ENCODE measurements at places on chromosomes 13 and 19.

GRCh38 chr13:64855506-64855905, 2374.6 kb downstream of the PCDH9 start:
- no peak for DNase-seq

GRCh38 chr19:38385804-38386257, 2.0 kb downstream of the GGN start:
- no peak for DNase-seq

GRCh38 chr19:54817670-54818536, 1.6 kb downstream of the KIR3DL1 start:
- no peak for DNase-seq

GRCh38 chr13:74681891-74682290, 547.7 kb upstream of the KLF12 start:
- no peak for DNase-seq

DNA sequence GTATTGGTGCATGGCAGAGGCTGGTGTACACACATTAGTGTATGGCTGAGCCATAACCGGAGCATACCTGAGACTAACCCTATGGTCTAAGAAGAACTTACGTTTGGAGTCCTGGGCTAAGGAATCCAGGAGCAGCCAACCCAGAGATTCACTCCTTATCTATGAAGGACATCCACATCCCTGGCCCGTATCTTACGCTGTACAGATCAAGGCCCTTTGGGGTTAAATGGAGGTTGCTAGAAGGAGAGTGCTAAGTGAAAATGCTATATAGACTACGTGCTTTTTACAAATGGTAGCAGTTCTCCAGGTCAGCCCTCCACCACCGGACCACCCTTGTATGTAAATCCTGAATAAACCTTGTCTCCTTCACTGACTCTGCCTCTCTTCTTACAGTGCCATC, 1.9 kb upstream of the SUGT1 start:
- DNase-seq, result no peak

DNA sequence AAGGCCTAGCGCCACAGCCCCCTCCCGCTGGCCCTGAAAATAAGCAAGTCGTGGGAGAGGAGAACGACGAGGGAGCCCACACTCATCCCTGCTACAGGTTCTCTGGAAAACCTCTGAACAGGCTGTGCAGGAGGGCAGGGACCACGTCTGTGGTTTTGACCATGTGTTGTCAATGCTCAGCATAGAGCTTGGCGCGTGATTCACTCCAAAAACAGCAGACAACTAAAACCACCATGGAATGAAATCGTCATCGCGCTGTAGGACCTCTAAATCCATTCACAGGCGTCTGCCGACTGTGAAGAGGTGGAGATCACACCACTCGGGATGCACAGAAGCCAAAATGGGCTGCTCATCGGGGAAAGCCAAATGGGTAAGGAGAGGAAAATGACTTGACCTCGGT, 121.3 kb downstream of the COL4A1 start:
- no peak for DNase-seq

DNA sequence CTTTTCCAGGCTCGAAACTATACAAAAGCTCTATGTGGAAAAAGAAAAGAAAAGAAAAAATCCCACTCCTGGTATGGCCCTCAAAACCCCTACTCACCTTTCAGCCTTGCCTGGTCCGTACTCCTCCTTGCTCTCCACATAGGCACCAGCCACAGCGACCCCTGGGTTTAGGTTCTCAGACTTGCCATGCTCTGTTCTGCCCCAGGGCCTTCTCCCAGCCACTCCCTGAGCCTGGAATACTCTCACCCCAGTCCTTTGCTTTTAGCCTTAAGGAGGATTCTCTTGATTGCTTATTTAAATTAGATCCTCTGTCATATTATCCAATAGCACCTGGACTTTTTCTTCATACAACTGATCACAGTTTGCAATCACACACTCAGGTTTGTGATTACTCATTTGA, 522.5 kb downstream of the DIAPH3 start:
- DNase-seq, result no peak

DNA sequence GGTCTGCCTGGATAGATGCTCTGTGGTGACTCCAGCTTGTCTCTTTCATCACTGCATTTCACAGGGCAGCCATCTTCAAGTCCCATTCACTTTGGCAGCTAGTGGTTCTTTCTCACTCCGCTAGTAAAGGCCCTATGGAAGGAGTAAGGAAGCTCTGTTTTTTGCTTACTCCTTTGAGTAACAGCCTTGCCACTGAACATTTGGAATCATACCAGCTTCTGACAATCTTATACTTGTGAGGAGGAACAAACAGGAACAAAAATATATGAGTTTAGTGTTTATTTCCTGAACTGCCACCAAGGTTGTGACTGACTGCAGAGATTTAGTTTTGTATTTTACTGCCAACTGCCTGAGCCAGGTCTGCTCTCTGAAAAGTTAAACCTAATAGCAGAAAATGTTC, 38.7 kb downstream of the KCTD4 start:
- no peak for DNase-seq

DNA sequence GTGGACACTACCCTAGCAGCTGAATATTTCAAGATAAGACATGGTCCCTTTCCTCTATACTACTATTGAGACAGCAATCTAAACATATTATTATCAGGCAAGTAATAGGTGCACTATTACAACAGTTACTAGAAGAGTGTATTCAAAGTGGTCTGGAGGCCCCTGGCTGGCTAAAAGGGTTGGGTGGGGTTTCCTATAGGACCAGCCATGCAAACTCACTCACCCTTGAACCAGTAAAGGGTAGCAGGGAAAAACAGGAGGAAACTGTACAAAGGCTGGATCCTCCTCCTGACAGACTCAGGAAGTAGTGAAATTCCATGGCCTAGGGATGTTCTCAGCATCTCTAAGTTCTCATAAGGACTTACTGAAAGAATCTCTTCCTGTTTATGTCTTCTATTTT, 7.7 kb downstream of the SMAD9 start:
- DNase-seq, result no peak

DNA sequence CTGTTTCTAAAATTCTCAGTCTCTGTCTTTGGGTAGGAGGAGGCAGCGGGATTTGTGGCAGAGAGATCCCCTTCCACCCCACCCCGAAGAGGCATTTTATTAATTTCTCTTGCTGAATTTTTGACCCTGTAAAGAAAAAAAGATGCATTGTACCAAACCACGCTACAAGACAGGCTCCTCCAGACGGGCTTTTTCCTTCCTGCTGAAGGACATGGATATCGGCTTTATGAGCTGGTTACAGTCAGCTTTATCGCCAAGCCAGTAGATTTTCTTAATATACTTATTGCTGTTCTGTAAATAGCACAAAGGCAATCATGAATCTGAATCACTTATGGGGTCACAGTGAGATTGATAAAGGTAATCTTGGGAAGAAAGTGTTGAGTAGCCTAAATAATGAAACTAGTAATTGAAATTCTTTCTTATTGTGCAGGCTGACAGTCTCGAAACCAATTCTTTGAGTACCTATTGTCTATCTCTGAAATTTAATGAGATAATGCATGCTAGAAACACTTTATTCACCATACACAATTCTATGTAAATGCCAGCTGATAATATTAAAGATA, 24.5 kb downstream of the MBNL2 start:
- DNase-seq, result no peak

GRCh38 chr19:5309438-5310204, 31.0 kb downstream of the PTPRS start:
- no peak for DNase-seq

DNA sequence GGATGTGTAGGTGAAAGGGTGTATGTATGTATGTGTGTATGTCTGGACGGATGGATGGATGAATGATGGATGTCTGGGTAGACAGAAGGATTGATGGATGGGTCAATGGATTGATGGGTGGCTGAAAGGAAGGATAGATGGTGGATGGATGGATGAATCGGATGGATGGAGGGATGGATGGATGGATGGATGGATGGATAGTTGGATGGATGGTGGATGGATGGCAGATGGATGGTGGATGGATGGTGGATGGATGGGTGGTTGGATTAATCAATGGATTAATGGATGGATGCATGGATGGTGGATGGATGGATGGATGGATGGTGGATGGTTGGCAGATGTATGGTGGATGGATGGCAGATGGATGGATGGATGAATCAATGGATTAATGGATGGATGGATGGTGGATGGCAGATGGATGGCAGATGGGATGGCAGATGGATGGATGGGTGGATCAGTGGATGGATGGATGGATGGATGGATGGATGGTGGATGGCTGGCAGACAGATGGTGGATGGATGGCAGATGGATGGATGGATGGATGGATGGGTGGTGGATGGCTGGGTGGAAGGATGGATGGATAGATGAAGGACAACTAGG, 16.5 kb upstream of the PPP5C start:
- no peak for DNase-seq

GRCh38 chr13:32048816-32049215, 17.2 kb downstream of the FRY start:
- no peak for DNase-seq

DNA sequence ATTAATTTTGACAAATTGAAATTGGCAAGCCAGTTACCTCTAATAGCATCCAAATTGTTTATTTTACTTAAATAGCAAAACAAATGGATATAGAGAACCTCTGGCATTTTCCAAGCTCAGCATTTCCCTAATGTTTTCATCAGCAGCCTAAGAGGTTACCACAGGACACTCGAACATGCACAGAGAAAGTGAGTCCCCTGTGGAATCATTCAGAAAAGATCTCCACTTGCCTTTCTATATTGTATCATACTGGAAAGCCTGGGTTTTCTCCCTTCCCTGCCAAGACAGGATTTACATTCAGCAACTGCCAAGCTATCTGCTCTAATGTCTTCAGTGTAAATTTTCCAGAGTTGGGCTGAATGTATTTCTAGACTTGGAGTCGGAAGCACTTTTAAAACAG, 188.9 kb downstream of the KCTD12 start:
- DNase-seq, result no peak

DNA sequence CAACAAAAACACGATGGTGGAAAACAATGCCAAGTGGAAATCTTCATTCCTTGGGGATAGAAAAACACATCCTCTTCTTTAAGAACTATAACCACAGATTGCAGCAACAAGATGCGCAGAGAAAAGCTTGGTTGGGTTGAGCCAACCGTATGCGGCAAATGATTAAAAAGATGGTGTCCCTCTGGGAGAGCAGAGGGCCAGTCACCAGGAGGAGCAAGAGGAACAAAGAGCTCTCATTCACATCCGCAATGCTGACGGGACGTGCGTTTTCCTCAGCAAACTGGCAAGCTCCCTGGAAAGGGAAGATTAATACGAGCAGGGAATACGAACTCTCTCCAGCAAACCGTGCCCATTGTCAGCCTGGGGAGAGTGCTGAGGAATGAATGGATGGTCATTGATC, 141.6 kb downstream of the KATNAL1 start:
- no peak for DNase-seq

DNA sequence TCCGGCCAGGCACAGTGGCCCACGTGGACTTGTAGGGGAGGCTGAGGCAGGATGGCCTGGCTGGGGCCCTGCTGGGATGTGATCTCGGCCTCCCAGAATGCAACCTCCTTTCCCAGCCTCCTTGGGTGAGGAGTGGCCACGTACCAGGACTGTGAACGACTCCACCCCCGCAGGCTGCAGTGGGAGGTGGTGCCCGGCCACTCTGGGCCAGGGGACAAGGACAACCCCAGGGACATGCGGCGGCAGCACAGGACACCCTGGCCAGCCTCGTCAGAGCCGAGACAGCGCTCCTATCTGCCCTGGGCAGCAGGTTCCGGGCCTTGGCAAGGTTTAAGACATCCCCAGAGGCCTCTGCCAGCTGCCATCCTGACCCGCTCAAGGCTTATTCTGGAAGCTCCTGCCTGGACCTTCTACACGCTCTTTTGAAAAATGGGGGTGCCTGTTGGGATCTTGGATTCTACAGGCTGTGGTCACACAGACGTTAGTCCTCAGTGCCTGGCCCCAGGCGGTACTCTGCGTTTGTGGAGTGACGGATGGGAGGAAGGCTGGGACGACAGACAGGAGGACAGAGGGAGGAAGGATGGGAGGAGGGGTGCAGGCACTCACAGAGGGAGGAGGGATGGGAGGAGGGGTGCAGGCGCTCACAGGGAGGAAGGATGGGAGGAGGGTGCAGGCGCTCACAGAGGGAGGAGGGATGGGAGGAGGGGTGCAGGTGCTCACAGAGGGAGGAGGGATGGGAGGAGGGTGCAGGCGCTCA, 19.9 kb upstream of the CACTIN start:
- DNase-seq, result no peak

DNA sequence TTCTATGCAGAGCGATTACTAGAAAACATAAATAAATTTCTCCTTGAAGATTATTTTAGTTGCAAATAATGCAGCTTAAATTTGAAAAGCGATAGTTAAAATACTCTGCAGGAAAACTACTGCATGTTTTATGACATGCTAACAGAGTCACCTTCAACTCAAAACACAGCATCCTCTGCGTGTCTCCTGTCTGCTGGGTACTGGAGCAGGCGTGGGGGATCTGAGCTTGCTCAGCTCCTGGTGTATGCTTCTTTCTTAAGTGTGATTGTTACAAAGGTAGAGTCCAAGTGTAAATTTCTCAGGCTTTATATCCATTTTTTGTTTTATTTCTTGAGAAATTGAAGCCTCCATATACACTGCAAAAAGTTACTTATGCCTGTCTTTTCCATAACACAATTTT, 15.3 kb downstream of the SPATA13 start:
- DNase-seq, result no peak

- no peak for DNase-seq
Measured at GRCh38 chr13:33870046-33870668, 52.2 kb downstream of the RFC3 start.

DNA sequence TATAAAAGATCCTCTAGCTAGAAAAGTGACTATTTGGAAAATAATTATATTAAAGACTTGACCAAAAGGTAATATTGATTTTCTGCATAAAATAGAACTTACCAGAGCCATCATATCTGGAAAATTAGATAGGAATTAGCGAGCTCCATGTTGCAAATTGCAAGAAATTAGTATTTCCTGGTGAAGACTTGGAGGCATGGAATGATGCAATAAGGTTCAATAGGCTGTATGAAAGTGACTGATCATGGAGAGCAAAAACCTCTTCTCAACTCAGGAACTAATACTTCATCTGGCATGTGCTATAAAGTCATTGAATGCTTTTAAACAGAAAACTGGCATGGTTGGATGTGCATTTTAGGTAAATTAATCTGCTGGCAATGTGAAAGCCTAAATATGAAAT, 66.3 kb upstream of the UFM1 start:
- no peak for DNase-seq

GRCh38 chr19:31135841-31136240, 213.4 kb downstream of the TSHZ3 start:
- no peak for DNase-seq

GRCh38 chr13:93169980-93170379, 56.6 kb upstream of the GPC6 start:
- no peak for DNase-seq

GRCh38 chr13:42532561-42533335, 41.2 kb upstream of the TNFSF11 start:
- DNase-seq, result no peak
